Midbrain (tissue), 1 donor: ENCODE measurements at places on chromosomes 3 and 15.

GRCh38 chr3:145716519-145716918 lies 444.5 kb downstream of the PLOD2 start:
- no peak for DNase-seq

GRCh38 chr3:159805411-159805772 lies 183.2 kb upstream of the IL12A start:
- DNase-seq: no peak

GRCh38 chr3:923161-923910 lies 169.5 kb upstream of the CNTN6 start:
- no peak for DNase-seq

DNA sequence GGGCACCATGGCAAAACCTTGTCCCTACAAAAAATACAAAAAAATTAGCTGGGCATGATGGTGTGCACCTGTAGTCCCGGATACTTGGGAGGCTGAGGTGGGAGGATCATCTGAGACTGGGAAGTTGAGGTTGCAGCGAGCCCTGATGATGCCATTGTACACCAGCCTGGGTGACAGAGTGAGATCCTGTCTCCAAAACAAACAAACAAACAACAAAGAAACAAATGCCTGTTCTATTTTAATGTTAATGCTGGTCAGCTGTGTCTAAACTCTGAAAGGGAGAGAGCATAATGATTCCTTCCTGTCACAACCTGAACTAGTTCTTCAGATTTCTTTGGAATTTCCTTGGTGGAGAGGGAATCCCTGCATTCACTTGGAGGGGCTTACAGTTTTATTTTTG lies 413.0 kb upstream of the TBL1XR1 start:
- no peak for DNase-seq

DNA sequence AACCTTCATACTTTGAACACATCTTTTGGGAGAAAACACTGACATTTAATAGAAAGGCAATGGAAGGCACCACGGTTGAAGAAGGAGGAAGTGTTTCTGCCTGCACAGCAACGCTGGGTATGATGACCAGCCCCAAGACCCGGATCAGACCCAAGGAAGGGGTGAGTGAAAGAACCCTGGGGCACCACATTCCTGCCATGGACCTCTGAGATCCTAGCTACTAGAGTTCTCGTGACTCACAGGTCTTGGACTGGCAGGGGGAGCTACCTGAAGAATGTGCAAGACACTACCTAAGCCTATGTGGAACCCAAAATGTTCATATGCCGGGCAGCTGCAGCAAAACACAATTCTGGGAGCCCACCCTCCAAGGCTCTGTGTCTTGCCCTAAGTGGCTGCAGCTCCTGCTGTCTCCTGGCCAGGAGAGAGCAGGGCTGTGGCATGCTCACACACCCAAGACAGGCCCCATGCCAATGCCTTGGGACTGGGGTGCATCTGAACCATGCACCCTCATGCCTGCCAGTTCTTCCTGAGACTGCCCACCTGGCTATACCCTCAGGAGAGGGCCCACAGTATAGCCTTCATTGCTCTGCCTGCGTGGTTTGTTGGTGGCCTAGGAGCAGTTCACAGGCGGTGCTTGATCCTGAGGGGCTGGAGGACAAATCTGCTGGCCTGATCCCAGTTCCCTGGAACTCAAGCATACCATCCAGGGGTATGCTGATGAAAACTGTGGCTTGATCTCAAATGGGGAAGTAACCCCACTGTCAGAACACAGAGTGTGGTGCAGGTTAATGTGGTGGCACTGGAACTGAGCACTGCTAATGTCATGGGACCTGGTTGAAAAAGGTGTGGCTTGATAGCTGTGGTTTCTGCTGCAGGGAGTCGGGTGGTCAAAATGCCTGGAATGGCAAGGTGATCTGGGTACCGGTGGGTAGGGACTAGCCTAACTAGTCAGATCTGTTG lies 353.3 kb upstream of the ARHGEF26 start:
- no peak for DNase-seq

- peak; percentile 49 for DNase-seq
These were observed 1.5 kb downstream of the MEGF11 start for GRCh38 chr15:66251790-66252684.

GRCh38 chr3:100106094-100106493 lies 8.2 kb downstream of the FILIP1L start:
- no peak for DNase-seq

GRCh38 chr3:102024270-102024904 lies 175.1 kb downstream of the NFKBIZ start:
- no peak for DNase-seq

- no peak for DNase-seq
These were observed 683.0 kb downstream of the NTRK3 start for GRCh38 chr15:87573534-87573933.

DNA sequence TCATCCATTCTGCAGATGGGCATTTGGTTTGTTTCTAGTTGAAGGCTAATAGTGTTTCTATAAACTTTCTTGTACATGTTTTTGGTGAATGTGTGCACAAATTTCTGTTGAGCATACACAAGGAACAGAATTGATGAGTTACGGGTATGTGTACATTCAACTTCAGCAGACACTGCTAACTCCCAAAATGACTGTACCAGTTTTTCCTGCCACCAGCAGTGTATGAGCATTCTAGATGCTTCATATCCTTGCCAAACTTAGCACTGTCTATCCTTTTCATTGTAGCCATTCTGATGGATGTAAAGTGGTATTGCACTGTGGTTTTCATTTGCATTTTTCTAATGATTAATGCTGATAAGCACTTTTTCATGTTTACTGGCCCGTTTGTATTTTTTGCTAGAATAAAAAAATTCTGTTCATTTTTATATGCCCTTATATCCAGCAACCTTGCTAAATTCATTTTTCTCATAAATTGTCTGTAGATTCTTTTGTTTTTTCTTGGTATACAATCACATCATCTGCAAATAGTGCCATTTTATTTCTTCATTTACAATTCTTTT lies 110.2 kb downstream of the ATP1B3 start:
- DNase-seq: no peak

GRCh38 chr3:99246010-99246654 lies 344.6 kb upstream of the DCBLD2 start:
- no peak for DNase-seq

DNA sequence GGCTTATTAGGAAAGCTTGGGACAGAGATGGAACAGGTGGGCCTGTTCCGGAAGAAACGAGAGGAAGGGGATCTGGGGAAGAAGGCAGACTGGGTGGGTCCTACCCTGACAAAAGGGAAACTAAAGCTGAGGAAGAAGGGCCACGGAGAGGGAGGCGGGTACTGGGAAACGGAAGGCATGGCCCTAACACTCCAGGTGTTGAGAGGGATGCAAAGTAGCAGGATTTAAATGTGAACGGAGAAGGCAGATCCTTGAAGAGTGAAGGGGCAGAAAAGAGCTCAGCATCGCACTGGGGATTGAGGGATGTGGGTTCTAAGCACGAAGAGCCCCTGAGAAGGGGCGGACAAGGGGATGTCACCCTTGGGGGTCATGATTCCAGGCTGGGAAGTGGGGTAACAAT lies 735 bp downstream of the STIMATE start:
- no peak for DNase-seq

DNA sequence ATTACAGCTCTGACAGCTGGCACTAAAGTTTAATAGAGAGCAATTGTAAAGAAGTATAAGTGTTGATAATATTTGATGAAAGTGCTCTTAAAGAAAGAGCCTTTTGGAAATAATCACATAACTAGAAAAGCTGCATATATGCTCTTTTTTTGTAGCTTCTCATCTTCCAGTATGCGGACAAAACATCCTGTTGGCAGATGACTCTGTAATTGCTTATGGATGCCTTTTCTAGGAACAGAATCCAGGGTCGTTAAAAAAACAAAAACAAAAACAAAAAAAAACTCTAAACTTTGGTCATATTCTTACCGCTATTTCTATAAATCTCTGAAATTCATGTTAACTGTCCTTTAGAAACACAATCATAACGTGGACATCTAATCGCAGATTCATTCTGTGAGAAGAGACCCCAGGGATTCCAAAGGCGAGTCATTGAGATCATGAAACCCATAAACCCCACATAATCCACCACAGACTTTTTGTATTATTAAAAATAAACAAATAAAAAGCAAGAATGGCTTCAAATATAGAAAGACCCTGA lies 109.8 kb downstream of the EPHA3 start:
- no peak for DNase-seq

GRCh38 chr3:63061449-63061848 lies 186.2 kb upstream of the CADPS start:
- DNase-seq: no peak

GRCh38 chr3:176824811-176825210 lies 372.5 kb downstream of the TBL1XR1 start:
- DNase-seq: no peak

- DNase-seq: no peak
These were observed 110.0 kb downstream of the KCNAB1 start for GRCh38 chr3:156230278-156230900.

GRCh38 chr3:129650256-129650872 lies 43.9 kb upstream of the PLXND1 start:
- DNase-seq: peak; percentile 77

DNA sequence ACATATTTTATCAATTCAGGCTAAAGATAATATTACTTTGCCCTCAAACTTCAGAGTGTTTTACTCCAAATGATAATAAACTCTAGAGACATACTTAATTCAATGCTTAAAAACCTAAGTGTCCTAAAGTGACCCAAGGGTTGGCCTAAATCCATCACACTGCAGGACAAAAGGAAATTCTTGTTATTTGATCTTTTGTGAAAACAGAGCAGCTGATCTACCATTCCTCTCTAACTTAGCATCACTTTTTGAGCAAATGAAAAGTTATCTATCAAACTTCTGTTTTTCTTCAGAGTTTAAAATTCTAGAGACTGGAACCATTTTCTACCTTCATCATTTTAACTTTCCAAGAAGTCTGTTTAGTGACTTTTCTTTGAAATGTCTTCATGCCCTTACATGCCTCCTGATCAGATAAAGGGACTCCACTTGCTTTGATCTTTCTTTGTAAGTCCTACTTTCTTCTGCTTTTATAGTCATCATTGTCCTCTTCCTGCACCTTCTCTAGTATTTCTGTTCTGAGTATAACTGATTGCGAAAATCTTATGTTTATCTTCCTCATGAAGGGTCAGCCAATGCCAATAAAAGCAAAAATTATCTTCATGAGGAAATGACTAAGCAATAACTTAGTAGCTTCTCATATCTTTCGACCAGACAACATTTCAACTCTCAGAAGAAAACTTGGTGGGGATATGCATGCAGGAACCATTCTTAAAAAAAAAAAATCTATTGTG lies 378.7 kb upstream of the TGFBR2 start:
- DNase-seq: no peak

DNA sequence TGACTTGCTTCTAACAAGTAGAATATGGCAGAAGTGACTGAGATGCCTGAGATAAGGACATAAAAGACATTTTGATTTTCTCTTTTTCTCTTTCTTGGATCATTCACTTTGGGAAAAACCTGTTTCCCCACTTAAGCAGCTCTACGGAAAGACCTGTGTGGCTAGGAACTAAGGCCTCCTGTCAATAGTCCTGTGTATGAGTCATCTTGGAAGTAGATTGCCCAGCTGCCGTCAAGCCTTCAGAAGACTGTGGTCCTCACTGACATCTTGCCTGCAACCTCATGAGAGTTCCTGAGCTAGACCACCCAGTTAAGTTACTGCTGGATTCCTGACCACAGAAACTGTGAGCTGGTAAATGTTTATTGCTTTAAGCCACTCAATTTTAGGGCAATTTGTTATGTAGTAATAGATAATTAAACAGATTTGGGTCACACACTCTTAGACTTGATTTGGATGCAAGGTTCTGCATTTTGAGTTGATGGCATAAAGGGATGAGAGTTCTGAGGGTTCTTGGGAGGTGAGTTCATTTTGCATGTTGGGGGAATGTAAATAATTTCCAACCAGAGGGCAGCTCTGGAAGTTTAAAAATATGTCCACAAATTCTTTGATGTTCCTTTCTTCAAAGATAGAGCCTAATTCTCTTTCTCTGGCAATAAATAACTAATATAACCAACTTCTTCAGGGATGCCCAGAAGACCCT lies 229.2 kb downstream of the SQOR start:
- no peak for DNase-seq

GRCh38 chr3:62261121-62261520 lies 112.2 kb downstream of the FEZF2 start:
- no peak for DNase-seq

DNA sequence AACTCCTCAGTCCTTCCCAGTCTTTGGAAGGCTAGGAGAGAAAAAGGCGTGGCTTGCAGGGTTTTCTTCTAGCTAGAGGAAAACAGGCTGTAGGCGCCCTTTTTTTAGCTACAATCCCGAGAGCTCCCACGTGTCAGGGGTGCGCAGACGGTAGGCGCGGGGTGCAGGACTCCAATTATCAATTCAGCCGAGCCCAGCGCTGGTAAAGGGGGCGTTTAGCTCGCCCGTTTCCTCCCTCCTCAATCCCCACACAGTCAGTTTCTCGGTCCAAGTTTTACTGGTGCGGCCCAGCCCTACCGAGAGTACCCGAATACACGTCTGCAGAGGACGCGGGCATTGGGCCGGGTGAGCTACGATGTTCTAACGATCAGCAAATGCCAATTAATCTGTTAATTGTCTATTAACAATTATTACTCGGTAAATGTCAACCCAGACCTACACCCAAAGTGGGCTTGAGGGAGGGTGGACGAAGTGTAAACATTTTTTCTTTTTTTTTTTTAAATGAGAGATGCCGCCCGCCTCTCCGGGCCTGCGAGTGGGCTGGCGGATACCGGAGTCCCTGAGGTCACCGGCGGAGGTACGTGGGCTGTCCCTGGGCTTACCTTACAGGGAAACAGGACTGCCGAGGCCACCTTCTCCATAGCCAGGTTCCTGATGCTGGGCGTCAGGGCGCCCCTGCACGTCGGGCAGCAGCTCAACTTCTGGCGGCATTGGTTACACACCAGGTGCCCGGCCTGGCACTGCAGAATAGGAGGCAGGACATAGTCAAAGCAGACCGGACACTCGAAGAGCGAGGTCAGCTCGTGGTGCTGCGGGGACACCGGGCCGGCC lies 923 bp downstream of the SIAH2 start:
- DNase-seq: peak; percentile 66

DNA sequence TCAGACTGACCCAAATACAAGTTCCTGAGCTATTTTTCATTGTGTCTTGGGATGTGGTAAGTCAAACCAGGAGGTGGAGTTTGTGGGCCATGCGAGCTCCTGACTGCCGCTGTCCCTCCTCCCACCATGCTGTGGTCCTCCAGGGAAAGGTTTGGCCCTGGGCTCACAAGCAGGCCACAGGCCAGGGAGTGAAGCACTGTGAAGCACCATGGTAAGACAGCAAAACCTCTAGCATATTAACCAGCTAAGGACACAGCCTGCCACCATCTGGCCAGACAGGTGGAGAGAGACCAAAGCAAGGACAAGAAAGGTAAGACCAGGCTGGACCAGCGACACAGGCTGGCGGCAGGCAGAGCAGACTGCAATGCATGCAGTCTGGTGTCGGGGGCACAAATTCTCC lies 15.3 kb downstream of the RAB43 start:
- DNase-seq: no peak

- no peak for DNase-seq
These were observed 51.2 kb downstream of the UBE2E2 start for GRCh38 chr3:23254282-23254681.

GRCh38 chr15:60392986-60393790 lies 4.6 kb downstream of the ANXA2 start:
- DNase-seq: no peak

- no peak for DNase-seq
These were observed 32.6 kb downstream of the BBX start for GRCh38 chr3:107555359-107555758.
